ENCODE measurements at places on chromosomes 2 and 18. TPM values are rescaled to one million over a fixed set of nuclear protein-coding genes. Genes with fewer than 3 reads are reported as not detected.

Gene TRIM54
- not detected for total RNA-seq

Gene TRAF3IP1
- total RNA-seq, result 5.9 TPM

Gene GPC1
- 18.6 TPM for total RNA-seq

Gene ZSWIM2
- total RNA-seq, result not detected

Gene MEMO1
- 33.6 TPM for total RNA-seq

Gene VWA3B
- not detected for total RNA-seq

Gene PPM1B
- total RNA-seq, result 25.6 TPM

Gene FBXO36
- total RNA-seq, result 2.2 TPM

Gene OTX1
- total RNA-seq, result not detected

Gene SFTPB
- not detected for total RNA-seq

- no peak for DNase-seq
These were observed 135.2 kb downstream of the BARD1 start for GRCh38 chr2:214674278-214674677.

- DNase-seq, result no peak
These were observed 13.5 kb upstream of the TFCP2L1 start for GRCh38 chr2:121298476-121298875.

- DNase-seq, result peak; percentile 34
These were observed 1.5 kb downstream of the SFXN5 start for GRCh38 chr2:73069855-73070642.

DNA sequence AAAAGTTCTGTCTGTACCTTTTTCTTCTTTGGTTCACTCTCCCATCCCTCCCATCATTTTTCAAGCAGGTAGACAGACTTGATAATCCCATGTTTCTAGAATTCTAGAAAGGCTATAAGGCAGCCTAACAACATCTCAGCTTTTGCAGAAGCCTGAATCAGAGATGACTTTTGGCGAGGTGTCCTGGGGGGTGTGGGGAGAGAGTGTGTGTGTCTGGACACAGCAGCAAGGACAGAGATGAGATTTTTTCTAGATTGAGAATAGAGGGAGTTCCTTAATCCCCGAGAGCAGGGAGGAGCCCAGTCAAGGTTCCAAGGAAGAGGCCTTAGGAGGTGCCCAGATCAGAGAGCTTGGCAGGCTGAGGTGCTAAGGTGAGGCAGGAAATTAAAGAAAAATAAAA, 22.0 kb upstream of the LAPTM4A start:
- DNase-seq, result peak; percentile 26

DNA sequence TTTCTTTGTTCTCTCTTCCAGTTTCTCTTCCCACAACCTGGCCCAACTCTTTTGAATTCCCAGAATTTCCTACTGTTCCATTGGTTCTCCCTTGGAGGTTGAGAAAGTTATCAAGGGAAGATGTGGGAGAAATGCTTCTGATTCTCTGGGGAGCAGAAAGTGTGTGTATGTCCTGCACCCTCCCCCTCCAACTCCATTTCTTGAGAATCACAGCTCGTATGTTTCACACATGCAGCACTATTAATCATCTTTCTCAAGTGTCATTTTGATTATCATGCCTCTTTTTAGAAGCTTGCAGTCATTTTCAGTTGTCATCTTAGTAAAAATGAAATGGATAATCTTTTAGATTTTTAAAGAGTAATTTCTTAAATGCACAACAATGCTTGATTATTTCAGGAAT, 296.8 kb upstream of the SLC39A10 start:
- no peak for DNase-seq

DNA sequence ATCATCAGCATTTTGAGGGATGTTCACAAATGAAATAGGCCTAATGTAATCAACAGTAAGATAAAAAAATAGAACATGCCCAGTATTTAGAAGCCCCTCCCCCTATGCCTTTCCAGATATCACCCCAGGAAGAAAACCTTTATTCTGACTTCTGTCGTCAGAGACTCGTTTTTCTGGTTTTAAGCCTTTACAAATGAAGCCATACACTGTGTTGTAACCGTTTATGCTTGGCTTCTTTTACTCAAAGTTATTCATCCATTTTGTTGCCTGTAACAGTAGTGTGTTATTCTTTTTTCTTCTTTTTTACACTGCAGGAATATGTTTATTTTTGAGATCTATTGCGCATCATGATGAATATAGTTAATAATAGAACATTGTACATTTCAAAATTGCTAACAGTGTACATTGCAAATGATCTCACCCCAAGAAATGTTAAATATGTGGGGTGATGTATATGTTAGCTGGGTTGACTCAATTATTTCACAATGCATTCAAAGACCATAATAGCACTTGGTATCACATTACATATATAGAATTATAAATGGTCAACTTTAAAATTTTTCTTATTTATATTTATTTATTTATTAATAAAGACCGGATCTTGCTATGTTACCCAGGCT, 28.1 kb upstream of the PNPT1 start:
- DNase-seq, result peak; percentile 73

GRCh38 chr2:239666053-239666854, 265.4 kb upstream of the HDAC4 start:
- DNase-seq, result no peak
